Aorta (tissue), 5 donors: ENCODE measurements at places on chromosomes 3 and 15.
A peak's percentile ranks its signal among the peaks of the same experiment; 100 is the strongest.

GRCh38 chr3:50278123-50278879 lies 586 bp upstream of the LSMEM2 start:
- DNase-seq: no peak

- no peak for DNase-seq
Measured at GRCh38 chr3:194019398-194020165, 116.4 kb upstream of the HES1 start.

DNA sequence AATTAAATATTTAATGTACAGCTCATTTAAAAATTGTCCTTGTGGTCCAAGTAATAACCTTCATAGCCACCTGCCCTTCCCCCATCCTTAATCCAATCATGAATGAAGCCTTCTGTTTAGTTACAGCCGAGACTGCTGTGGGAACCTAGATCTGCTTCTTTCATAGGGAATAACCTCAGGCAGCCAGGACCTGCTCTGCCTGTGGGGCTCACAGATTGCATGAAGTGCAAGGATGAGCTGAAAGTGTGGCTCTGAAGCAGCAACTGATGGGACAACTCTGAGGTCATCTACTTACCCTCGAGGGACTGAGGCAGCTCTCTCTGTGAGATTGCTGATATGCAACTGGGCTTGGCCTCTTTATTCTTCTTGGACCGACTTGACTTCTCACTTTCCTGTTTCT lies 169.8 kb downstream of the POTEB3 start:
- DNase-seq: no peak

- no peak for DNase-seq
Measured at GRCh38 chr3:31531452-31531991, 1.2 kb upstream of the STT3B start.

- peak; percentile 58 for DNase-seq
Measured at GRCh38 chr3:13133471-13133981, 60.3 kb upstream of the IQSEC1 start.

- no peak for DNase-seq
Measured at GRCh38 chr15:34786206-34786605, 9.1 kb downstream of the ACTC1 start.

DNA sequence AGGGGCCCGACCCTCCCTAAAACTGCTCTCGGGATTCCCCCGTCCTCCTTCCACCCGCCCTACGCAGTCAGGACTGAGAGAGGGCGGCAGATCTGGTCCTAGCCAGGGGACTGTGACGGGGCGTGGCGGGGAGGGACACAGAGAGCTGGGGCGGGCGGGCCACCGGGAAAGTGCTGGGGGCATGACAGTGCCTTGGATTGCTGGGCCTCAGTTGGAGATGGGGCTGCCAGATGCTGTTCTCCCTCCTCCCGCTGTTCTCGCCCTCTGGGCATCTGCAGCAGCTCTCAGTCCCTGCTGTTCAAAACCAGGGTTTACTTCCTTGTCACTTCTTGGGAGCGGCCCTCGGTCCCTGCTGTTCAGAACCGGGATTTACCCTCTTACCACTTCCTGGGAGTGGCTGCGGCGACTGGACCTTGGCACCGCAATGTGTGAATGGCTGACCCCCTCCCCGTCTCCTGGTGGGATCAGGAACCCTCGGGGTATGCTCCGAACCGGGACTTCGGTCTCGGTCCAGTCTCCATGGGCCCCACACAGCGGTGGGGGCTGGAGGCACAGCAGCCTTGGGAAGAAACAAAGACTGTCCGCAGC lies 1.8 kb upstream of the RPP25 start:
- DNase-seq: peak; percentile 85

DNA sequence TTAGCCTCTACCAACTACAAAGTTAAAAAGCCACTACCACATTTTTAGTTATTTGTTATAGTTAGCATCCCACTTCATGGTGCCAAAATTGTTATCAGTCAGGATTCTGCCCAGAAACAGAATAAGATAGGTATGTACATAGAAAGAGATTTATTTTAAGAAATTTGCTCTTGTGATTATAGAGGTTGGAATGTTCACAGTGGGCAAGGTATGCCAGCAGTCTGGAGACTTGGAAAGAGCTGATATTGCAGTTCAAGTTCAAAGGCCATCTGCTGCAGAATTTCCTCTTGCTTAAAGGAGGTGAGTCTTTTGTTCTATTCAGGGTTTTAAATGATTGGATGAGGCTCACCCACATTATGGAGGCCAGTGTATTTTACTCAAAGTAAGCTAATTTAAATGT lies 143.8 kb upstream of the POU1F1 start:
- no peak for DNase-seq

GRCh38 chr3:9251055-9251786 lies 1.8 kb upstream of the SRGAP3 start:
- no peak for DNase-seq

- DNase-seq: no peak
Measured at GRCh38 chr15:96332637-96333121, 2.2 kb downstream of the NR2F2 start.

DNA sequence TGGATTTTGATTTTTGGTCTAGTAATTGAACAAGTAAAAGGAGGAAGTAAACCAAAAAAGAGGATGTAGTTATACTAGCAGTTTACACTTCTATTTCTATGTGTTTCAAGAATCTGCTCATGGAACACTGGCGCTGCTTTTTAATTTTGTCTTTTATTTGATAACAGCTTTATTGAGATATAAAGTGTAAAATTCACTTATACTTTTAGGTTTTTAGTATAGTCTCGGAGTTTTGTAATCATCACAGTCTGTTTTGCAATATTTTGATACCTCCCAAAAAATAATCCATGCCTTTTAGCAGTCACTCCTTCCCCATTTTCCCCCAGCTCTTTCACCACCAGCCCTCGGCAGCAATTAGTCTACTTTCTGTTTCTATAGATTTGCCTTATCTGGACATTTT lies 18.0 kb downstream of the UBE2E2 start:
- no peak for DNase-seq

GRCh38 chr3:104437131-104437750 lies 929.5 kb upstream of the ALCAM start:
- DNase-seq: no peak

DNA sequence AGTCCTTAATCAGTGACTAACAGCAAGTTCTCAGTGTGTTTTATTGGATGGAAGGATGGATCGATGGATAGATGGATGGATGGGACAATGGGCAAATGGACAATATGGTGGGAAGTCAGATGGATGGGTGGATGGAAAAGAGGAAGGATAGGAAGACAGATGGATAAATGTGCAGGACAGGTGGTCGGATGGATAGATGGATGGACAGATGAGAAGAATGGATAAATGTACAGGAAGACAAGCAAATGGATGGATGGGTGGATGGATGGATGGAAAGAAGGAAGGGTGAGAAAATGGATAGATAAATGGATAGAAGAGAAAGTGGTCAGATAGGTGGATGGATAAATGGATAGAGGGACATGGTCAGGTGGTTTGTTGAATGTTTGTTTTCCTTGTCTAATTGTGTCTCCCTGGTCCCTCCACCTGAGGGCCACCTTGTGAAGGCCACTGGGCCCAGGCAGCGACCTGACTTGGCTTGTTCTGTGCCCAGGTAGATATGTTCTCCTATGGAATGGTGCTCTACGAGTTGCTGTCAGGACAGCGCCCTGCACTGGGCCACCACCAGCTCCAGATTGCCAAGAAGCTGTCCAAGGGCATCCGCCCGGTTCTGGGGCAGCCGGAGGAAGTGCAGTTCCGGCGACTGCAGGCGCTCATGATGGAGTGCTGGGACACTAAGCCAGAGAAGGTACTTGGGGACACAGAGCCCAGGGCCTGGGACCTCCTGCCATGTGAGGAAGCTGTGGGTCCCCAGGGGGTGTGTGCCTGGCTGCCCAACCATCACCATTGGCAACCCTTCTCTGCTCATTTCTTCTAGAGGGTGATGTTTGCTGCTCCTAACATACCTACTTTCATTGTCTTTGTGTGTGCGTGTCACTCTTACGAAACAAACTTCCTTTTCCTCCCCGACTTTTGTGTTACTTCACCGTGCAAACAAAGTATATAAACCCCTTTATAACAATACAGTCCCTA lies 137.5 kb downstream of the LRRK1 start:
- peak; percentile 55 for DNase-seq

DNA sequence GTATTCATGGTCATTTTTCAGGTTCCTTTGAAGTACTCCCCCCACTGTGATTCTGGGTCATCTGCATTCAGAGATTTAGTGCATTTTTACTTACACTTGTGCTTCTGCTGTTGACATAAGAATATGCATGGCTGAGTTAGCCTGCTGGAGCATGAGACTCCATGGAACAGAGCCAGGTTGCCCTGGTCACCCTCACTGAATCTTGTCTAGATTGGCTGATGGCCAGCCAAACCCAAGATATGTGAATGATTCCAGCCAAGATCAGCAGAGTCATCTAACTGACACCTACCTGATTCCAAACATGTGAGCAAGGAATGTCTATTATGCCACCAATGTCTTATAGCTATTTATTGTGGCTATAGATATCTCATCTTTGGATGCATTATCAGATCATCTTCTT lies 25.1 kb downstream of the DTWD1 start:
- DNase-seq: peak; percentile 51

DNA sequence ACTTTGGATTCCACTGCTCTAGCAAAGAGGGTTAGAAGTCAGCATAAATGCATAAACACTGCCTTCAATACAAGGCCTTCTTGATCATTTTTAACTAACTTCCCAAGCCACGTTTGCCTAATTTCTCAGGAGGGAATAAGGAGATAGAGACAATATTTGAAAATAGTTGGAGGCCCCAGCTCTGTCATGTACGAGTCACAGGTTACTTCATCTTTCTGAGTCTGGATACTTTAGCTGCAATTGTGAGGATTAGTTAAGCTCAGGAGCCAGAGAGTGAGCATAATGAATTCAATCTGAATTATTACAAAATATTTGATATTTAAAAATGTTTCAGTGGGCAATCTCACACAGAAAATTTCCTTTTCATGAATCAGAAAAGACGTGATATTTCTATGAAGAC lies 298.9 kb downstream of the SHOX2 start:
- no peak for DNase-seq

- no peak for DNase-seq
Measured at GRCh38 chr3:130795396-130795795, 48.8 kb upstream of the PIK3R4 start.
